ENCODE measurements at places on chromosomes 3 and 15.

DNA sequence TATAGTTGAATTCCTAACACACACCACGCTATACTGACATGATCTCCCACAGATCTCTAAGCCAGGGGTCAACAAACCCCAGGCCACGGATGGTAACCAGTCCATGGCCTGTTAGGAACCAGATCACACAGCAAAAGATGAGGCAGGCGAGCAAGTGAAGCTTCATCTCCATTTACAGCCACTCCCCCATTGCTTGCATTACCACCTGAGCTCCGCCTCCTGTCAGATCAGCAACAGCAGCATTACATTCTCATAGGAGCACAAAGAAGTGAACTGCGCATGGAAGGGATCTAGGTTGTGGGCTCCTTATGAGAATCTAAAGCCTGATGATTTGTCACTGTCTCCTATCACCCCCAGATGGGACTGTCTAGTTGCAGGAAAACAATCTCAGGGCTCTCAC lies 2.7 kb downstream of the PDCD7 start:
- DNase-seq: peak; percentile 39

DNA sequence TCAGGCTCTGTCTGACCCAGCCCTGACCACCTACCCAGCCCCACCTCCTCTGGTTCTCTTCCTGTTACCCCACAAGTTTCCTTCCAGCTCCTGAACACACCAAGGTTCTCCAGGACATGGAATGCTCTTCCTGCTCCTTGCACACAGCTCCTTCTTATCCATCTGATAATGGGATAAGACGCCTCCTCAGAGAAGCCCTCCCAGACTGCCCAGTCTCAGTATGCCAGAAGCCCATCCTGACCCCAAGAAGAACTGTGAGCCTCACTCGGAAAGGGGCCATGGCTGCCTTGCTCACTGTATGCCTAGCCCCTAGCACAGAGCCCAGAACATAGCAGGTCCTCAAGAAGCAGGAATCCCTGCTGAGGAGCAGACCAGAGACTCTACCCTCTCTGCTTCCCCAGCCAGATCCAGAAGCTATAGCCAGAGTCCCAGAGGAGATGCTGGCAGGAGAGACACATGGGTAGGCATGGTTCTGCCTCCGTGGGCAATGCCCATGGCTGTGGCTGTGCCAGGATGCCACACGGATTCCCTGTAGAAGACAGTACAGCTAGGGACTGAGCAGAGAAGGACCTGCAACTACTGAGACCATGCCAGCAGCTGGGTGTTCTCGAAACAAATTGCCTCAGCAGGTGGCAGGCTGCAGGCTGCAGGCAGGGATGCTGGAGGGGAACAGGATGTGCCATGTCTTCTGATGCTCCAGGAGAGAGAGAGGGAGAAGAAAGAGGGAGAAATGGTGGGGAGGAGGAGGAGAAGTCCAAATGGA lies 74.0 kb upstream of the LINGO1 start:
- DNase-seq: no peak

GRCh38 chr15:69976366-69976994 lies 121.2 kb downstream of the TLE3 start:
- DNase-seq: no peak

DNA sequence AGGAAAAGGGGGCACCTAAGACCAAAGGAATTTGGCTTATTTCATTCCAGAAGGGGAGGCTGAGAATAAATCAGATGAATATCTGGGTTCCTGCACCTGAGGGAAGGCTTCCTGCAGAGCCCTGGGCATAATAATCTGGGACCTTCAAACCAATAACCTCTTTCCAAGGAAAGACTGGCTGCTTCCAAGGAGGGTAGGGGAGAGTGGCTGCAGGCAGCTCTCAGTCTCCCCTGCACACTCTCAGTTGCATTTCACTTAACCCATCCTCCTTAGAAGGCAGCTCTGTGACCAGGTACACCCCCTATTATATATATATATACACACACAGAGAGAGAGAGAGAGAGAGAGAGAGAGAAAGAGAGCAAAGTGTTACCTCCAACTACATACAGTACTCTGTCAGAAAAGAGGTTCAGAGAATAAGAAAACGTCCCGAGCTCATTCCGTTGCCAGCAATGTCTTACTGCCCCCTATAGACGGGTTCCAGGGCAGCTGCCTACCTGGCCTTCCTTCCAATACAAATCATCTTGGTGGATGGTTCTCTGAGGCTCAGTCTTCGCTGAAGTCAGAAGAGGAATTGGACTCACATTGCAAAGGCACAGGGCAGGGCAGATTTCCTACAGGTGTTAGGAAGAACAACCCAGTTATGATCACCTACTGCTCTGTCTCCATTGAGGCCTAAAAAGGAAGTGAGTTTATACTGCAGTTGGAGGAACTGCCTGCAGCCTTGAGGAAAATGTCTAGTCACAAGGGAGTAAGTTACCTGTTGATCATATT lies 26.1 kb downstream of the CAPN3 start:
- DNase-seq: peak; percentile 79

GRCh38 chr3:100144255-100144866 lies 30.1 kb upstream of the FILIP1L start:
- DNase-seq: no peak

DNA sequence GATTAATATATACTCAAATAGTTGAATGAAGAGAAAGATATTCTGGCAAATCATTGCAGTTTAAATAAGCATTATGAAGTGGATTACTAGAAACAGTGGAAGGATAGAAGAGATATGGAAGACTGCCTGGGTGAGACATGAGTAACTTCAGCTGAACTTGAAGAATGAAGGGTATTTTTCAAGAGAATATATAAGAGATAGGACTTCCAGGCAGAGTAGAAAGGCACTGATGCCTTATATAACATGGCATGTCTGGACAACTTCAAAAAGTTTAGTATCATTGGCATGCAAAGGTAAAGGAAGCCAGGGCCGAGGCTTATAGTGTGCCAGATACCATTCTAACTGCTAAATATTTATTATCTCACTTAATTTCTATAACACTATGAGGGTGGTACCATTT lies 126.5 kb upstream of the SLC7A14 start:
- DNase-seq: no peak

DNA sequence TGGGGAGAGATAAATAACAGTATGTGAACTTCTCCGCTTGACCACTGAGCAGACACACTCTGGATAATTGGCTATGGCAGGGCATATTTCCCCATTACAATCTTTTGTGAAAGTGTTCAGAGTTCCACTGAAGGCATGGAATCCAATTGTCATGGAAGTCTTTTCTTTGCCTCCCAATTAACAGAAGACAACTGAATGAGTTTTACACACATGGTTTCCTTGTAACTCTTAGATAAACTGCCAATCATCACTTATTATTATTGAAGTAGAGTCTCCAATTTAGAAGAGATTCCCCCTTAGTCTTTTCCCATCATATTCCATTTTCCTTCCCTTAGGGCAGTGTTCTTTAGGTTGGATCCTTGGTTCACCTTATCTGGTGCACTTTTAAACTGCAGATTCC lies 308.3 kb downstream of the NR2F2 start:
- DNase-seq: no peak

DNA sequence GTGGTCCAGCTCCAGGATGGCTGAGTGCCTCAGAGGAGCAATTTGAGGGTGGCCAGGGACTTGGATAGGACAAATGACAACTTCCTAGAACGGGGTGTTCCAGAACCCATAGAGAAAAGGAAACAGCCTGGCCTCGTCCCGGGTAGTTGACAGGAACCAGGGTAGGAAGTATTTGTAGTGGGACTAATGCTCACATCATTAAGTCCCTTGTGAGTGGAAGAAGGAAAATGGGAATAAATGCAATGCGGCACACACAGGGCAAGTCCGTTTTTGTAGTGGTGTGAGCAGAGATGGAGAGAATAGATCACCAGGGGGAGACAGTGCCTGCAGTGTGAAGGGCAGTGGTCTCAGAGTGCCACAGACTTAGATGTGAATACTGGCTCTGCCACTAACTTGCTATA lies 19.6 kb downstream of the TIMP4 start:
- peak; percentile 15 for DNase-seq

GRCh38 chr3:89043406-89043932 lies 64.0 kb upstream of the EPHA3 start:
- DNase-seq: no peak

- DNase-seq: no peak
Measured at GRCh38 chr15:90855139-90855538, 13.2 kb upstream of the FURIN start.

DNA sequence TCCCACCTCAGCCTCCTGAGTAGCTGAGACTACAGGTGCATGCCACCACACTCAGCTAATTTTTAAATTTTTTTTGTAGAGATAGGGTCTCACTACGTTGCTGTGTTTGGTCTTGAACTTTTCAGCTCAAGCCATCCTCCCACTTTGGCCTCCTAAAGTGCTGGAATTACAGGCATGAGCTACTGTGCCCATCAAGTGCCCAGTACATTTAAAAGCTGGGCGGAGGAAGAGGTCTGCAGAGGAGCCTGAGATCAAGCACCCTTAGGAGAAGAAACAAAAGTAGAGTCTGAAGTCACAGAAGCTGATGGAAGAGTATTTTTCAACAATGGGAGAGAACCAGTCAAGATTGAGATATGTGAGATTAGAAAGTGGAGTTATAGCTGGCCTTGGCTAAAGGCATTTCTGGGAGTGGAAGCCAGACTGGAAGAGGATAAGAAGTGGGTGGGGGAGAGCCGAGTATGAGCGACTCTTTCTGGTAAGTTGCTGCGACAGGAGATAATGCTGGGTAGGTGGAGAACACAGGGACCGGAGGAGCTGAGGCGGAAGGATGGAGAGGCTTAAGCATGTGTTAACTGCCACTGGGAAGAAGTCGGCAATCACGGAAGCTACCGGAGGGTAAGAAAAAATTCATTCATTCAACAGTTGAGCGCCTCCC lies 782 bp upstream of the IREB2 start:
- DNase-seq: peak; percentile 79

- peak; percentile 66 for DNase-seq
Measured at GRCh38 chr3:184348057-184348382, 10.6 kb downstream of the FAM131A start.

DNA sequence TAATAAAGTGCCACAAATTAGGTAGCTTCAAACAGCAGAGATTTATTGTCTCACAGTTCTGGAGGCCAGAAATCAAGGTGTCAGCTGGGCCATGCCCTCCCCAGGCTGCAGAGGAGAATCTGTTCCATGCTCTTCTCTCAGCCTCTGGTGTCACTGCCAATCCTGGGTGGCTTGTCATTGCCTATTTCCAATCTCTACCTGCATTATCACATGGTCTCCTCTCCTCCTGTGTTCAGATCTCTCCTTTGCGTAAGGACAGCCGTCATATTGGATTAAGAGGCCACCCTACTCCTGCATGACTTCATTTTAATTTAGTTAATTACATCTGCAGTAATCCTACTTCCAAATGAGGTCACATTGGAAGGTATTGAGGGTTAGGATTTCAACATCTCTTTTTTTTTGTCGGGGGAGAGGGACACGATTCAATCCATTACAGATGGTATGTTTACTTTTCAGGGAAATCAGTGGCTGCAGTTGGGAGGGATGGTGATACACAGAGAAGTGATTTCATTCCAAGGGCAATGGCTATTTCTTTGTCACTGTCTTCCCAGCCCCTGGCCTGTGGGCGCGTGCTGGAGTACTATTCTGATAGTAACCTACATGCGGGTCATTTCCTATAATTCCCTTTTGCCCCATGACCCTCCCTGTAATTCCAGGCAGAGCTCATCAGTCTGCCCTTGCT lies 169.4 kb downstream of the MINAR1 start:
- peak; percentile 91 for DNase-seq

- peak; percentile 70 for DNase-seq
Measured at GRCh38 chr3:191246630-191247029, 47.6 kb downstream of the OSTN start.

DNA sequence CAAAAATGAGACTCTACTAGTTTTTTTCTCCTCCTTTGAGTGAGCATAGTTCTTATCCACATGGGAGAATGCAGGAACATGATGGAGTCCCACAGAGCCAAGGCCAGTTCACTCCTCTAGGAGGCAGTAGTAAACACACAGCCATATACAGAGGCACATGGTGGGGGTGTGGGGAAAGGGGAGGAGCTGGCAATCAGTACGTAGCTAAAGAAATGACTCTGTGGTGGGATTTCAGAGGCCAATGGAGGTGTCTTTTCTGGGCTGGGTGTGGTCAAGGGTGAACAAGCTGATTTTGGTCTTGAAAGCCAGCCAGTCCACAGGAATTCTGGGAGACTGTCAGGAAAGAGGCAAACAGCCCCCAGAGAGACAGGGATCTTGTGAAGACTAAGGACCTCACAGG lies 6.6 kb upstream of the RAB11A start:
- DNase-seq: peak; percentile 97

- DNase-seq: no peak
Measured at GRCh38 chr15:27583651-27584050, 515.5 kb downstream of the OCA2 start.

GRCh38 chr3:168024537-168024941 lies 71.2 kb downstream of the GOLIM4 start:
- peak; percentile 22 for DNase-seq

- DNase-seq: no peak
Measured at GRCh38 chr3:107661447-107662123, 138.8 kb downstream of the BBX start.

DNA sequence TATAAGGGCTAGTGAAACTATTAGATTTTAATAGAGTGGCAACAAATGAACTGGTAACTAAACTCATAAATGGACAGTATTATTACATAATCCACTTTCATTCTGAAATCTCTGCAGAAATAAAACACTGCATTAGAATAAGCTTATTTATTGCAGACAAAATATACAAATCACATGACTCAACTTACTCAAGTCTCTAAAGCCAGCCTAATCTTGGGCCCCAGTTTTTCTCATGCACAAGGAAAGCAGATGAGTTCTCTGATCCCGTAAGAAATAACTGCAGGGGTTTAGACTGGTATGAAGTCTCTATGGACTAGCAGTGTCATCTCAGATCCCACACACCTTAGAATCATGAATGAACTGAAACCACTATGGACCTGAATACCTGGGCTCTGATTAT lies 5.8 kb downstream of the DLG1 start:
- DNase-seq: no peak

DNA sequence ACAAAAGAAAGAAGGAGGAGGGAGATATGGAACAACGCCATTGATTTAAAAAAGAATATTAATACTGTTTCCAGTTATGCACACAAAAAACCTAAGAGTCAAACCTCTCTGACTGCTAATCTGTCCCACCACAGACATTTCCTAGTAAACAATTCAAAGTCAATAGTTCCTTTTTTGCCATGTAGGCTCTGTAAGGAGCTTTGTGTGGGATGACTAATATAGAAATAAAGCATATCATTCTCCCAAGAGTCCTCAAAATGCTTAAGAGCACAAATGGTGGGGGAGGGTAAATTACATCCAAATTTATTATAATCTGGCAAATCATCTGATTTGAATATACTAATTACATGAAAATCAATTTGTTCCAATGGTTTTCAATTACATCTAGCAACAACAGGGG lies 155.9 kb upstream of the CNTN4 start:
- DNase-seq: no peak

DNA sequence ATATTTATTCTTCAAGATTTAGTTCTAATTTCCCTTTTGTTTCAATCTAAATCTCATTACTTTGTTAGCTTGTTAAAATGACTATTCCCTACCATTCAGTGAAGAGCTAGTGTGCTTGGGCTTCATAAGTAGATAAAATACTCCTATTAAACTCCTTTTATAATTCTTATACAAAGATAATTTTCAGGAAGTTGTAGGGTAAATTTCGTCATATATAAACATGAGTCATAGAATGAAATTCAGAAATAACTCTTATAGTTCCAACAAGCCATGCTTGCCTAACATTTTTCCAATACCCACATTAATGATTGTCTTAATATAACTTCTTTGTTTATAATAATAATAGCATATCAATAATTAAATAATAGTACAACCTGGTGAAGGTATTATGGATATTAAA lies 407.3 kb downstream of the NAALADL2 start:
- DNase-seq: no peak
